ENCODE measurements at places on chromosomes 1 and 21. TPM values are rescaled to one million over a fixed set of nuclear protein-coding genes. Genes with fewer than 3 reads are reported as not detected.

The MAPKAPK2 gene
- total RNA-seq, result 69.6 TPM

The JMJD4 gene
- total RNA-seq, result 28.9 TPM

The AIM2 gene
- total RNA-seq, result 0.20 TPM

The RHCE gene
- 0.69 TPM for total RNA-seq

- no peak for DNase-seq
Observed at GRCh38 chr1:224623310-224623714, 7.2 kb downstream of the CNIH3 start.

The SPATA17 gene
- 8.5 TPM for total RNA-seq

The PLD5 gene
- total RNA-seq, result 1.1 TPM

DNA sequence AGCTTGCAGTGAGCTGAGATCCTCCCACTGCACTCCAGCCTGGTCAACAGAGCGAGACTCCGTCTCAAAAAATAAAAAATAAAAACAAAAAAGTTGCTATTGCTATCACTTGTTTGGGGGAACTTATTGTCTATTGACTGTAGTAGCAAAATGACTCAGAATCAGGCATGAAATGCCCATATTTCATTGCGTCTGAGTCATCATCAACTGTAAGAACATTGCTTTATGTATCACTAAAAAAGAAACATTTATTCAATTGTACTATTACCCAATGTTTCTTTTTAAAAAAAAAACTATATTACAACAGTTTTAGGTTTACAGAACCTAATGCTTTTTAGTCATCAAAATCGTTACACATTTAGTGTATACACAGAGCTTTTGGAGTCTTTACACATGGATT, 91.0 kb upstream of the FMN2 start:
- no peak for DNase-seq

- DNase-seq, result no peak
Observed at GRCh38 chr21:26801498-26801897, 43.7 kb downstream of the ADAMTS1 start.

GRCh38 chr1:204293605-204294337, 66.0 kb downstream of the PLEKHA6 start:
- DNase-seq, result no peak

The COL11A1 gene
- 1.4 TPM for total RNA-seq

GRCh38 chr1:164598719-164599118, 39.7 kb downstream of the PBX1 start:
- DNase-seq, result no peak

DNA sequence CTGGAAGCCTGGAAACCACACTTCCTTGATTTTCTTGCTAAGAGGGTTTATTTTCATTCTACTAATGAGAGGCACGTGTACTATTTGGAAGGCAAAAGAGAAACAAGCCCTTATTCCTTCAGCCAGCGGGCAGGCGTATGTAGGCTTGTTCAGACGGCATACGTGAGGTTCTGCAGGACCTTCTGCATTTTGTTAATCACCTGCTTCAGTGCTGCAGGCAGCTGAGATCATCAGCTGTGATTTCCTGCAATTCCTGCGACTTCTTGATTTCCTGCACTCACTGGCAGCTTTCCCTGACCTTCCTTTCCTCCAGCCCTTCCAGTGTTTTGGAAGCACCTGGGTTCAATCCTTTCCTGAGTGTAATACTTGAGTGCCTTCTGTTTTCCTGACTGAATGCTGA, 43.4 kb downstream of the TSNAX start:
- no peak for DNase-seq

- no peak for DNase-seq
Observed at GRCh38 chr1:75554181-75554580, 56.7 kb downstream of the SLC44A5 start.

The C1QA gene
- 26.8 TPM for total RNA-seq

The CD1B gene
- total RNA-seq, result not detected

DNA sequence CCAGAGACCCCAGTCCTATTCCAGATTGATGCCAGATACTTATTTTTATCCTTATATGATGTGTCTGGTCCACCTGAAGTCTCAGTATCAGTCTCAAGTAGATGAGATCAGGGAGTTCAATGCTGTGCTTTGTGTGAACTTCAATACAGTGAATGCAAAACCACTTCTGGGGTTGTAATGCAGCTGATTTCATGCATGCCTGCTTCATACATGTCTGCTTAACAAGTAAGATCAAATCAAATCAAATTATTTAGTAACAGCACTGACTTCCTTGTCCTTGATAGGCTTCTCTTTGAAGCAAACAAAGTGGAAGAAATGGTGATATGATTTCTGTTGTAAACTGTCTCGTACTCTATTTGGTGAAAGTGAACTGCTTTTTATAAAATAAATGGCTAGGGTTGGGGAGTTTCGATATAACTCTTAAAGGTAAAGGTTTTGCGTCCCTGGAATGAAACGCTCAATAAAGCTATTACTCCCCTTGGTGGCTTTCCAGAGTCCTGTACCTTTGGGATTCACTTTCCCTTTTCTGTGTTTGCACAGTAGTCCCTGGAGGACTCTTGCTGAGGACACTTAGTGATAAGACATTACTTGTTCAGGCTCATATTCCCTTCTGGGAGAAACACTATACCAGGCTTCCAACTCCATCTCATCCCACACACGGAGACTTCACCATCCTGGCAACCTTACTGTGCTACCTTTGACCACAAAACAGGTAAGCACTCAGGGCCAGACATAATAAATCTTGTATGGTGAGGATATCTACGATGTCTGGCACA, 59.3 kb downstream of the FH start:
- no peak for DNase-seq

DNA sequence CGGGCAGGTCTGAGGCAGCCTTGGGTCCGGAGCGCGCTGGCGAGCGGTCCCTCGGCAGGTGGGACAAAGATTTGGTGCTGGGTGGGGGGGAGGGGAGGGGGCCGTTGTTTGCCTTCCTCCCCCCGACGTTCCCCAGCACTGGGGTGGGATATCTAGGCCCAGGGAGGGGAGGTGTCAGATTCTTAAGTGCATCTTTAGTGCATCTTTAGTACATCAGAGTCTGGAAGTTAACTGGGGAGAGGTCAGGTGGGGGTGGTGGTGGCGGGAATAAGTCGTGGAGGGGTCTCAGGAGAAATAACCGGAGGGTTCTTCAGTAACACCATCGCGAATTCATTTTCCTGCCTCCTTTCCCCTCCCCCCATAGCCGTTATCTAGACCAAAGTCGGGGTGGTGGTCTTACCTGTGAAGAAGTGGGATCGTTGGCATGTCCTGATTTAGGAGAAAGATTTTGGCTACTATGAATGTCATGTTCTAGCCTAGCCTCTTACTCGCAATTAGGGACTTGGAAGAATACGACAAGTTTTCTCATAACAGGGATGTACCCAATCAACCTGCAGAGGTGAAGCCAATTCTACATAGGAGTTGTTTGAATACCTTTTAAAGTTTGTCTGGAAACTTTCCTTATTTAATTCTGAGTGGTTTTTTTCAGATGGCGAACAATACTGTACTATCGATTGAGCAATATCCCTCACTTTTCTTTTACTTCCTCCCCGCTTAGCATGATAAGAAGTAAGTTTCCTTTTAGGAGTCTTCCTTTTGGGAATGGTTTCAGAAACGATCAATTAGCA, 886 bp downstream of the ZMYM4 start:
- DNase-seq, result no peak

The CRYAA gene
- not detected for total RNA-seq

The RAB3B gene
- total RNA-seq, result 4.2 TPM

DNA sequence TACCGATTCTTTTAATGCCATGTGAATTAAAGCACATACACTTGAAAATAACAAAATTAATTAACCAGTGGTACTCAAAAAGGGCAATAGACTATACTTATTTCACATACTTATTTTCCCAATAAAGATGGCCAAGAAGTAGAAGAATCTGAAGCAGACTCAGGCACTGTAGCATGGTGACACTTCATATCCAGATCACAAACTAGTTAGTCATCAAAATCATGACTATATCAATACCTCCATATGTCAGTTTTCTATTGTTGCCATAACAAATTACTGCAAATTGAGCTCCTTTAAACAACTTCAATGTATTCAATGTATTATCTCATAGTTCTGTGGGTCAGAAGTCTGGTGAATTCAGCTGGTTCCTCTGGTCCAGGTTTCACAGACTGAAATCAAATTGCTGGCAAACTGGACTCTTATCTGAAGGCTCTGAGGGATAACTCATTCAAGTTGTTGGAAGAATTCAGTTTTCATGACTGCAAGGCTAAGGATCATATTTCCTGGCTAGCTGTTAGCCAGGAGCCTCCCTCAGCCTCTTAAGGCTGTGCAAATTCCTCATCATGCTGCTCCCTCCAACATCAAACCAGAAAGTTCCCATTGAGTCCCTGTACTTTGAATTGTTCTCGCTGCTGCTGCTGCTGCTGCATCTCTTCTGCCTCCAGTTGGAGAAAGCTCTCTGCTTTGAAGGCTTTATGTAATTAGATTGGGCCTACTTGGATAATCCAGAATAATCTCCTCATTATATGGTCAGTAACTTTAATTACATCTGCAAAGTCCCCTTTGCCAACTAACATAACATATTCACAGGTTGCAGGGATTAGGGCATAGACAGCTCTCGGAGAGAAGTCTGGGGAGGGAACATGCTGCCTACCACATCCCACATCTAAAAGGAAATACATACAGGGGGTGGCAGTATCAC, 91.5 kb downstream of the MRPL39 start:
- no peak for DNase-seq

DNA sequence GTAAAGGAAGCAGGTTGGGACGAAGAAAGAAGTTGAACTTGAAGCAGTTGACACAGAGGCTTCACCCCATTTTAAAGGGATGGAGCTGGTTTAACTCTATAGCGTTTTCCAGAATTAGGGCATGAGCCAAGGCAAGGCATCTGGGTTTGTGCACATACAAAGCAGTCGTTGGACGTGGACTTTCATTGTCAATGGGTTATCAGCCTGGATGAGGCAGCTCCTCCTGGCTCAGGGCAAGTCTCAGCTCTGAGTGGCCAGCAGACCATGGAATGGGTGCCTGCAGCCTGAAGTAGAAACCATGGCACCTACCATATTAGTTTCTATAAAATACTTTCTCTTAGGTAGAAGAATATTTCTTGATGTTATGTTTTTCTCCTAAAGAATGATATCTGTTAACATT, 163.8 kb upstream of the KCNK2 start:
- no peak for DNase-seq

The CCDC181 gene
- total RNA-seq, result 5.8 TPM

DNA sequence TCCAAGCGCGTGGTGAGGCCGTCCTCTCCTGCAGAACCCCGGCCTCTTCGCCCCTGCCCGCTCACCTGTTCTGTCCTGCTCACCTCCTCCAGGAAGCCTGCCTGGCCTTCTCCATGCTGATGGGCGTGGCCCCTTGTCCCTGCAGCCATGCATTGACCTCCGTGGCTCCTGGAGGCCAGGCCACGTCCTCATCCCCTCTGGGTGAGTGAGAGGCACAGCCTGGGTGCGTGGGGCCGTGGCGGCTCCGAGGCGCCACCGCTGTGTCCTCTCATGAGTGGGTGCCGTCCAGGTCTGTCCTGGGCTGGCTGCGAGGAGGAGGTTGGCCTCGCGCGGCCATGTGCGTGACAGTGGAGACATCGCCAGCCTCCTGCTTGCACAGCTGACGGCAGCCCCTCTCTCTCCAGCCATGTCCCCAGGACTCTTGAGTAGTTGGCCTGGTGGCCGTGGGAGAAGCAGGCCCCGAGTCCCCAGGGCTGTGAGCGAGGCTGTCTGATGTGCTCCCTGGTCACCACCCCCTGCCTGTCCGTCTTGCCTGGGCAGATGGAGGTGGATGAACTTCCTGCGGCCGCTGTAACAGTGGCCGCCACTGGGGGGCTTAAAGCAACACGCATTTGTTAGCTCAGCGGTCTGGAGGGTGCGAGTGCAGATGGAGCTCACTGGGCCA, 58.1 kb downstream of the PRKCZ start:
- DNase-seq, result no peak

DNA sequence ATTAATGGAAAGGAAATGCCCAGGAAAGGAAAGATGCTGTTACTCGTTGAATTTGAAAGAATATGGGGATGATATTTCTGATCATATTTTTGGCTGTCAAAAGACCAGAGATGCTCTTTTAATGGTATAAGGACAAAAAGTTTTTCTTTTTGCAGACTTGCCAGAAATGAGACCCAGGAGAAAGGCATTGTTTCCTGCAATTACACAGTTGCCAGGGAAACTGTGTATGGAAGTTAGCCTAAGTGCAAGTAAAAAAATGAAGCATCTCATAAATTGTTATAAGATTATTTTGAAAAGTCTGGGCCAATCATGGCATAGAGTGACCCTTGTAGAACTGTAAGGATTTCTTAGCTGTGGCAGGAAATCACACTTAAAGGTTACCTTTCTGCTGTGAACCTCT, 155.7 kb upstream of the BEND5 start:
- DNase-seq, result no peak

All from ovary (tissue), 10 donors.